ENCODE measurements at places on chromosomes 2 and 18. TPM values are rescaled to one million over a fixed set of nuclear protein-coding genes. Genes with fewer than 3 reads are reported as not detected.

DNA sequence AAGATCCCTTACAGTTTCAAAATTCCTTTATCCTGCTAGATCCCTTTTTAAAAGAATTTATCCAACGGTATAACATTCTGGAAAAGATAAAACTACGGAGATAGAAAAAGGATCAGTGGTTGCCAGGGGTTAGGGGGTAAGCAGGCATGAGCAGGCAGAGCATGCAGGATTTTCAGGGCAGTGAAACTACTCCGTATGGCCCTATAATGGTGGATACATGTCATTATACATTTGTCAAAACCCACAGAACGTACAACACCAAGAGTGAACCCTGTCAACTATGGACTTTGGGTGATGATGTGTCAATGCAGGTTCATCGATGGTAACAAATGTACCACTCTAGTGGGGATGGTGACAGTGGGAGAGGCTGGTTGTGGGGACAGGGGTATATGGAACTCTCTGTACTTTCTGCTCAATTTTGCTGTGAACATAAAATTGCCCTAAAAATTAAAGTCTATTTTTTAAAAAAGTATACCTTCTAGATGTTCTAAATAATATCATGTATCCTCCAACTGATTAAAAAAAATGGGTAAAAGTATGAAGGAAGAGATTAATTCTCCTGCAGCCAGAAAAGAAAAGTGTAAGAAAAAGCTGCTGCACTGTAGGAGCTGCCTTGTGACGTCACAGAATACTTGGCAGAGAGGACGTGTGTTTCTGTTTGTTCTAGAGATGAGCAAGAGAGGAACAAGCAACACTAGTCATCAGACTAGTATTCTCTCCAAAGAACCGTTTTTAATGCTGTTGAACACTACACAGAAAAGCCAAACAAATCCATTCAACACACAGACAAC lies 23.6 kb downstream of the ANKRD44 start:
- DNase-seq, result no peak

DNA sequence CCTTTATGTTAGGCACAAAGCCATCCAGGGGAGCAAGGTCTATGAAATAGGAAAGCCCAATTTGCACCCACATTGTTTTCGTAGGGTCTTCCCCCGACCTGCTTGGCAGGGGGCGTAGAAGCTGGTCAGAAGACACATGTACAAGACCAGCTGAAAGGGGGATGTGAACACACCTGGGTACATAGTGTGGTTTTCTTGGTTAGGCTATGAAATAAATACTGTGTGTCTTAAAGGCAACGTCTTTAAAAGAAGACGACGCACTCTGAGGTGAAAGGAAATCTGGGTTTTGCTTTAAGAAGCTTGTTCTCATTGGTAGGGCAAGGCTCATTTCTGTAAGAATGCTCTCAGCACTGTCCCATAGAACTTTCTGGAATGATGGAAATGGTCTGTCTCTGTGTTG lies 60.0 kb upstream of the KLF7 start:
- DNase-seq, result no peak

RAB6C gene
- not detected for total RNA-seq

MYCN gene
- total RNA-seq, result 48.4 TPM

XDH gene
- 1.3 TPM for total RNA-seq

TMEM237 gene
- total RNA-seq, result 29.0 TPM
